ENCODE measurements at places on chromosomes 5 and 9. TPM values are rescaled to one million over a fixed set of nuclear protein-coding genes. Genes with fewer than 3 reads are reported as not detected.

- DNase-seq = no peak
These were observed 2.8 kb upstream of the FBXL17 start for GRCh38 chr5:108384741-108385140.

DNA sequence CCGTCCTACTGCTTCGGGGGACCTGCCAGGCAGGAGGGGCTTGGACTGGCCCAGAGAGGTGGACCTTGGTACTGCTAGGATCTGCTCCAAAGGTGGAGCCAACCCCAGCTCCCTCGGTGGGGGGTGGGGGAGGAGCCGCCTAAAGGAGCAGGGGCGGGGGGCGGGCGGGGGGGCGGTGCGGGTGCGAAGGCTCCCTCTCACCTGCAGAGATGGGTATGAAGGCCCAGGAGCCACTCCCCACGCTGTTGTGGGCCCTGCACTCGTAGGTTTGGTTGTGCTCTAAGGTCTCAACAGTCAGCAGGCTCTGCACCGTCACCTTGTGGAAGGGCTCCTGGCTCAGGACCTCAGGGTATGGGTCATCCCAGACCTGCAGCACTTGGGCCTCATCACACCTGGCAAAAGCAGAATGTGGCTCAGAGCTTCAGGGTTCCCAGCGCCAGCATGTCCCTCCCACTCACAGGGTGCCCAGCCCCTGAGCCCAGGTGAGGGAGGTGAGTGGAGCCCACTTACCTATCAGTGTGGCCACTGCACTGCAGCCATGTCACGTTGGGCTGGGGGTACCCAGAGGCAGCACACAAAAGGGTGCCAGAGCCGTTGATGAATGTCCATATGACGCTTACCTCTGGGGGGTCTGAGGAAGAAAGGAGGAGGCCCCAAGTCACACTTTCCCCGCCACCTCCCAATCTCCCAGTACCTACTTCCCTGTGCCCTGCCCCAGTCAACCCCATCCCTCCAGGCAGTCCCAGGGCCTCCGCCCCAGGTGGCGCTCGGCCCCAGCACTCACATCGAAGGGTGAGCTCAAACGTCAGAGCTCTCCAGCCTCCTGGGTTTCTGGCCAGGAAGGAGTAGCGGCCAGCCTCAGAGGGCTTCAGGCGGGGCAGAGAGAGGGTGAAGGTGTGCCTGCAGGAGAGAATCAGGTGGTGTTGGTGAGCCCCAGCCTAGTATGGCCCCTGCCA, 16.4 kb downstream of the CSF1R start:
- DNase-seq = no peak

GRCh38 chr5:4413996-4414395, 726.1 kb upstream of the ADAMTS16 start:
- no peak for DNase-seq

DNA sequence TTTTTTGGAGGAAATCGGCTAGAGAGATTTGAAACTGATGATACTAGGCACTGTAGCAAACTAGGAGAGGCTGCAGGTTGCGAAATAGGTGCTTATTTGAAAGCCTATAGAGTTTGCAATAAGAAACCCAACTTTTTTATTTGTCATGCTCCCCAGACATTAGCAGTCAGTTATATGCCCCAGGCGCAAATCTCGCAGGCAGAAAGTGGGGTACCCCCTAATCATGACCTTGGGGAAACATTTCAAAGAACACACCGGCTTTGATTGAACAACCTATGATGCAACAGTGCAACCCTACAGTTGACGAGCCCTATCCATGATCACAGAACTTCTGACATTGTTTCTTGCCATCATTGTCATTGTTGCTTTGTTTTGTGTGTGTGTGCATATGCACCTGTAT, 510.5 kb downstream of the RAB3C start:
- no peak for DNase-seq

- peak; percentile 71 for DNase-seq
These were observed 316.6 kb downstream of the AGTPBP1 start for GRCh38 chr9:85425153-85425611.

Gene C5orf52
- not detected for total RNA-seq

Gene PCDHGA7
- 7.2 TPM for total RNA-seq

Data from Right ventricle myocardium inferior (tissue), 1 donor.